ENCODE measurements at places on chromosomes 2 and 18.

DNA sequence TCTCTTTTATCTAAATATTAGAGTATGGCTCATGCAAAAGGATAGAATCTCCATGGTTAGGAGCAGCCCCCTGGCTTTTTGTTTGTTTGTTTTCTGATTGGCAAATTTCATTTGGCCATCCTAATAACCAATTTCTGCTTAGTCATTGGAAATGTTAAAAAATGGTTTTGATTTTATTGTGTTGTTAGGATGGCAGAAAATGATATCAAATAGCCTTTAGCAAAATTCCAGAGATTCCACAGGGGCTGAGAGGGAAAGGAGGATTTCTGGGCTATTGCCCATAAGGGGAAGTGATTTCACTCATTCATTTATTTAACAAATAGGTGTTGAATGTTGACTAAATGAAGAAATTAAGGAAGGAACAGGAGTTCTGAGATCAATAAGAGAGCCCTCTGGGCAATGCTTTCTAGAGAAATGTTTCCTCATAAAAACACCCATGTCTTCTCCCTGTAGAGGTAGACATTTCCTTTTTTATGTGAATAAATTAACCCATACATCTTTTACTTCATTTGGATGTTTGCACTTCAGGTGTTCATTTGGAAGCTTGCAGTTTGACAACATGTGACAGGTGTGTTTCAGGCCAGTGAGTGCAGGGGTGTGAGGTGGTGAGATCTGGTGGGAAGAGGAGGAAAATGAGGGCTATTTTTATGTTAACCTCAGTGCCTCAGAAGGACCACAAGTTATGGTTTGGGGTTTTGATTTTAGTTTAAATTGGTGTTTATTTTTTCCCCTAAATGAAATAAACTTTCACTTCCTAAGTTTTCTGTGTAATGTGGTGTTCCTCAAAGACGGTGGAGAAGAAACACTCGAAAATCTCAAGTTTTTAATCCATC is 61.7 kb upstream of the EPC2 start:
- no peak for DNase-seq

DNA sequence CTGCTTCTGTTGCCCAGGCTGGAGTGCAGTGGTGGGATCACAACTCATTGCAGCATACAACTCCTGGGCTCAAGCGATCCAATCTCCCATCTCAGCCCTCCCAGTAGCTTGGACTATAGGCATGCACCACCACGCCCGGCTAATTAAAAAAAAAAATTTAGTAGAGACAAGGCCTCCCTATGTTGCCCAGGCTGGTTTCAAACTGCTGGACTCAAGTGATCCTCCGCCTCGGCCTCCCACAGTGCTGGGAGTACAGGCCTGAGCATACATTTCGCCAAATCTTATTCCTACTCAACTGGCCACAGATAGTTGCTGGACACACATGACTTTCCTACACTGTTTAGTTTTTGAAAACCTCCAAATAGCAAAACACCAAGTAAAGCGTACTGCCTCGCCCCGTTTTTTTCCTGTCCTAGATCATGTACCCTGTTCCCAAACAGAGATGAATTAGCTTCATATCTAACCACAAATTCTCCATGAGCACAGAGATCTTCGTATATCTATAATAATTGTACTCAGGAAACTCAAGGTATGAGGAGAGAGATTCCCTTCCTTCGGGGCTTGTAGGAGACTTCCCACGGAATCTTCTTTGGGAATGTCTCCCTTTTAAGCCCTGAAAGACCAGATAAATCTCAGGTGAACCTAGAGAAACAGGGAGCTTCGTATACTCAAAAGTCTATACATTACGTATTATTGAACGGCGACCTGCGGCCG is 598 bp upstream of the C2orf69 start:
- DNase-seq = no peak

- DNase-seq = no peak
Measured at GRCh38 chr18:44025421-44025820, 655.3 kb upstream of the SETBP1 start.

DNA sequence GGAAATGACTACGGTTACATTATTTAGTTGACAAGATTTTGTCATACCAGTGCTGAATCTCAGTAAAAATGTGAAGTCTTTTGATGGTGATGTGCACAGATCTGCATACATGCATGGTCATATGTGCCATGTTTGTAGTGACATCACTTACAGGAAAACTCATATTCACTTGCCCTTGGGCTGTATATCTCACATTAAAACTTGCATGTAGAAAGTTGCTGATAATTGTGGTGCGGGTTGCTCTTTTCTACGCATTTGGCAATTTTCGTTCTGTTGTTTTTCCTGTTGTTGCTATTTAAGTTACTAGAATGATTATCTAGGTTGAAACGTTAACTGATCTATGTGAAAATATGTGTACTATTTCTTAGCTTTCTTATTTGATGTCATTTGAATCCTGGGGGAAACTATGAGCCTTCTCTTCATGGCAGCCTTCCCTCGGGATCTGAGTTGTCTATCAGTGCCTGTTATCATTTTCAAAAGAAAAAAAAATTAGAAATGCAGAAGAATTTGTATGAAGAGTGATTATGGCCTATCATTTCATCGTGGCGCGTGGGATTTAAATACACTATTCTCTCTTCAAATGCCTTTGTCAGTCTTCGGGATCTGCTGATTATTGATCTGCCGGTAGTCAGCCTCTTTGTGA is 296.6 kb downstream of the TMX3 start:
- DNase-seq = no peak

DNA sequence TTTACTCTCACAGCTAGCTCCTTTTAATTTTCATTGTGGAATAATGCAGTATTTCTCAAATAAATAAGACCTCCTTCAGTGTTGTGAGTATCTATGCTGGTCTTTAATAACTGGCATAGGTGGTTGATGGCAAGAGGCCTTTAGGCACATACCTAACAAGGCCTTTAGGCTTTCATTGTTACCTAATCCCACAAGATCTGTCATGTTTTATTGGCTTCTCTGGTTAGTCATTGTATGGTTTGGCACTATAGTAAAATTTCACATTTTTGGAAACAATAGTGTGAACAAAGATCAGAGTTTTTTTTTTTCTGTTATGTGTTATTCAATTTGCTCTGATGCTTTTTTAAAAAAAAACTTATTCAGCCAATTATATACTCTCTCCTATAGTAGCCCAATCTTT is 89.8 kb upstream of the NEUROD1 start:
- no peak for DNase-seq

DNA sequence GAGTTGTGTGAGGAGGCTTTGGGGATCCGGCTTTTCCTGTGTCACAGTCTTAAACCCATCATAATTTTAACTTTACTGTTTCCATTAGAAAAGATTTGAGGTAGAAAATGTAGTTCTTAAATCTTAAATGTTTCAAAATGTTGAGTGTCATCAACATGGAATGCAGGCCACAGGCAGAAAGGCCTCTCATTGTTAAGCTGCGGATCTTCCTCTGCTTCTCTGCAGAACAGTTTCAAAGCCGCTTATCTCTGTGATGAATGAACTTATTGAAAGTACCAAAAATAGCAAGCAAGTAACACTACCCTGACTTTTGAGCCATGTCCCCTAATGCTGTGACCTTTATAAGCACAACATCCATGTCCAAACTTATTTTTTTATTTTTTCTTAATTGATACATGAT is 1645.8 kb downstream of the DPP10 start:
- DNase-seq = no peak

DNA sequence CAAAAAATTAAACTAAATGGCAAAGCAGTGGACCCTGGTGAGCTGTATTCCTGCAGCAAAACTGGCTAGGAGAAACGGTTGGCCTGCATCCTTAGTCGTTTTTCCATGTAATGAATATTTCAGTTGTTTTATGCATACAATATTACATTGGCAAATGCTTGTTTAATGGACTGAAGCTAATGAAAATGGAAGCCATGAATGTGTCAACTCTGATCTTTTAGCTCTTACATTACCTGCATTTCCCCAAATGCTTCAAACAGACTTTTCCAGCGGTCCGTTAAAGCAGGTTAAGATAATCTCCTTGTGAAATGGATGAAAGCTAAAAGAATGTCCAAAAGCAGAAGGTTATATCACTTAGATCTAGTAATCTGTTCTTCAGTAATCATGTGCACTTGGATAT is 686.3 kb upstream of the SETBP1 start:
- DNase-seq = no peak

DNA sequence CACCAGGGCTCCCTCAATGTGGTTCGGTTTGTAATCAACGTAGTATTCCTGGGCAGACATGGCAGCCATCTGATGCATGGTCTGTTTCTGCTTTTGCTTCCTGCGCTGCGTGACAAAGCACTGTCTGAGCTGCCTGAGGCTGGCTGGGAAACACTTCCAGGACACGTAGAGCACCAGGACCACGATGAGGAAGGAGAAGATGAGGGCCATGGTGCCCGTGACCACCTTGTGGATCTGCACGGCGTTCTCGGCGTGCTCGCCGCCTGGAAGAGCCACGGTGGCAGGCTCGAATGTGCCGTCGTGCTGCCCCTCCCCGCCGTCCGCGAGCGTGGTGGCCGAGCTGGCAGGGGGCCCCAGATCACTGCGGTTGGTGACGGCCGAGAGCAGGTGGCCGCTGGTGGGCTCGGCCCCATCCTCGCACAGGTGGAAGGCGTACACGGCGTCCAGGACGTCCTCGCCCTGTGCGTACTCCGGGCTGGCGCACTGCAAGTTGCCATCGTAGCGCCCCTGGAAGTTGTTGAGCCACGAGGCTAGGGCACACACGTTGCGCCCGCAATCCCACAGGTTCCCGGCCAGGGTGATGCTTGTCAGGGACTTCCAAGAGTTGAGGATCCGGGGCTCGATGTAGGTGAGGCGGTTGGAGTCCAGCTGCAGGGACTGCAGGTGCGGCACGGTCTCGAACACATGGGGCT is 2.1 kb downstream of the LRRTM1 start:
- no peak for DNase-seq

DNA sequence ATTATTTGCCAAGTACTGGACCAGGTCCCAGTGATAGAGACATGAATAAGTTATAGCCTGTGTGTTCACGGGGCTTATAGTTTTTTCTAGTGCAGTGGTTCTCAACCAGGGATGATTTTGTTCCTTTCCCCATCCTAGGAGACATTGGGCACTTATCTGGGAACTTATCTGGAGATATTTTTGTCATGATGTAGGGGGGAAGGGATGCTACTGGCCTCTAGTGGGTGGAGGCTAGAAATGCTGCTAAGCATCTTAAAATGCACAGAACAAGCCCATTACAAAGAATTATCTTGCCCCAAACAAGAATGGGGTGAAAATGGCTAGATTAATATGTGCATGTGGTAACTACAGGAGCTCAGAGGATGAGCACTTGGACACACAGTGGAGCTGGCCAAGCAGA is 75.2 kb downstream of the KLHL29 start:
- no peak for DNase-seq

GRCh38 chr2:68594041-68594440 is 49.3 kb upstream of the PROKR1 start:
- DNase-seq = no peak

DNA sequence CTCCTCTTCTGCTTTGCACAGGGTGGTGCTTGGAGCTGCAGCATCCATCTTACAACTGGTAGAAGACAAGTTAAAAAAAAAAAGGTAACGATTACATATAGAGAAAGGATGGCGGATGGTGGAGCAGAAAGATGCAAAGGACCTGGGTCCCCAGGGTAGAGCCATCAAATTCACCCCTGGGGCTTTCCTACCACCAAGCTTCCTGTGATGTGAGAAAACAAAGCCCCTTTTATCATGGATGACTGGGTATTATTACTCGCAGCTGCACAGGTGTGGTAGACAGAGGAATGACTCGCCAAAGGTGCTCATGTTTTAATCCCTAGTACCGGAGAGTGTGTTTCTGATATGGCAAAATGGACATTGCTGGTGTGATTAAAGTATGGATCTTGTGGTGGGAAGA is 1.3 kb upstream of the ACOXL start:
- DNase-seq = no peak

- DNase-seq = no peak
Measured at GRCh38 chr2:214492608-214493007, 81.8 kb downstream of the VWC2L start.

GRCh38 chr2:109120166-109120565 is 8.8 kb upstream of the SH3RF3 start:
- DNase-seq = no peak

GRCh38 chr2:127953849-127954248 is 68.1 kb upstream of the AMMECR1L start:
- no peak for DNase-seq
